ENCODE measurements at places on chromosomes 16 and 17. TPM values are rescaled to one million over a fixed set of nuclear protein-coding genes. Genes with fewer than 3 reads are reported as not detected.

NAA60 gene
- total RNA-seq: 69.9 TPM

NCOR1 gene
- total RNA-seq: 152 TPM

GRCh38 chr17:81221842-81222619, 734 bp downstream of the CEP131 start:
- DNase-seq: no peak

KIAA0753 gene
- total RNA-seq: 25.6 TPM

DNA sequence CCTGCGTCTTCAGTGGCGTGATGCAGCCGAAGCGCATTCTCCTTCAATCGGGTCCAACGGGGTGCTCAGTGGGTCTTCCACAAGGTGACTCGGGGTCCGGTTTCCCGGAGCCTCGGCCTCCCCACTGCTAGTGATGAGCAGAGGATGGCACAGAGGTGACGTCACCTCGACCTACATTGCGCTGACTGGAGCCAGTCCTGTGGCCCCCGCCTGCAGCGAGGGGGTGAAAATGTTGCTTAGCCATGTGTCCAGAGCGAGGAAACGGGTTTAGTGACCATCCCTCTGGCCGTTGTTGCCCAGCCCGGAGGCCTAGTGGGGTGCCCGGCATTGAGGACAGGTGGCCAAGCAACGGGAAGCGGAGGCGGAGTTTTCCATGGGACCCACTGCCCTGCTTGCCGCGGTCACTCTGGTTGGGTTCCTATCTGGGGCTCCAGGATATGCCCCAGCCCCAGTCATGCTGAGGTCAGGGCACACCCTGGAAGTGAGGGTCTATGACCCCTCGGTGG, 190.6 kb upstream of the CIBAR2 start:
- no peak for DNase-seq

All from glutamatergic neuron (in vitro differentiated cells).